NCI-H1105 (cell line): ENCODE measurements at places on chromosomes 5 and 9.
A peak's percentile ranks its signal among the peaks of the same experiment; 100 is the strongest.

- DNase-seq = no peak
Measured at GRCh38 chr5:138000102-138000723, 32.7 kb downstream of the FAM13B start.

GRCh38 chr5:16886366-16886736 lies 49.7 kb downstream of the MYO10 start:
- no peak for DNase-seq

DNA sequence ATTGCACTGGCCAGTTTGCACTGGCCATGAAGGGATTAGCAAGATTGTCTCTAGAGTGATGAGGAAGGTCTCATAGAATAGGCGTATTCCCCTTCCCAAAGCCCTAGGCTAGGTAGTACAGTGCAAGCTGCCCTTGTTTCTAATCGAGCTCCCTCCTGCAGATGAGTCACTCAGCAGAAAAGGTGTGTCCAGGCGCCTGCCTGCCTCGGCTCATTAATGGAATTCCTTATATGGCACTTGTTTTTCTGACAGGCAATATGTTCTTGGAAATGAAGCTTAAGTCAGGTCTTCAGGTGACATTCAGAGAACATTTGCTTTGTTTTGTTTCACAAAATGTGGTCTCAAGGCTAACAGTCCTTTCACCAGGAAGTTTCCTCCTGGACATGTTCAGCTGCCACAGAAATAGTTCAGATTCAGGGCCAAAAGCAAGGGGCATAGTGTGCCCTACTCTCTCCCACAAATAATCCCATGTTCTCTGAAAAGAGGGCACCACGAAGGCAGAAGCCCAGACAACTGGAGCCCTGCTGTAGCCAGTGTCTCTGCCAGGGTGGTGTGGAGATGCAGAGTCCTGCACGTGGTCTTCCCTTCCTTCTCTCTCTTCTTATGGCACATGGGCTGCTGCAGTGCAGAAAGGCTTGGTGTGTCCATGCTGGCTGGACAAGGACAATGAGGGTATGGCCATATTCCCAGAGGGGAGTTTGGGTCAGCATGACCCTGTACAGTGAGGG lies 281.1 kb upstream of the MAP3K1 start:
- no peak for DNase-seq

GRCh38 chr5:61493973-61494372 lies 161.9 kb downstream of the ZSWIM6 start:
- no peak for DNase-seq

DNA sequence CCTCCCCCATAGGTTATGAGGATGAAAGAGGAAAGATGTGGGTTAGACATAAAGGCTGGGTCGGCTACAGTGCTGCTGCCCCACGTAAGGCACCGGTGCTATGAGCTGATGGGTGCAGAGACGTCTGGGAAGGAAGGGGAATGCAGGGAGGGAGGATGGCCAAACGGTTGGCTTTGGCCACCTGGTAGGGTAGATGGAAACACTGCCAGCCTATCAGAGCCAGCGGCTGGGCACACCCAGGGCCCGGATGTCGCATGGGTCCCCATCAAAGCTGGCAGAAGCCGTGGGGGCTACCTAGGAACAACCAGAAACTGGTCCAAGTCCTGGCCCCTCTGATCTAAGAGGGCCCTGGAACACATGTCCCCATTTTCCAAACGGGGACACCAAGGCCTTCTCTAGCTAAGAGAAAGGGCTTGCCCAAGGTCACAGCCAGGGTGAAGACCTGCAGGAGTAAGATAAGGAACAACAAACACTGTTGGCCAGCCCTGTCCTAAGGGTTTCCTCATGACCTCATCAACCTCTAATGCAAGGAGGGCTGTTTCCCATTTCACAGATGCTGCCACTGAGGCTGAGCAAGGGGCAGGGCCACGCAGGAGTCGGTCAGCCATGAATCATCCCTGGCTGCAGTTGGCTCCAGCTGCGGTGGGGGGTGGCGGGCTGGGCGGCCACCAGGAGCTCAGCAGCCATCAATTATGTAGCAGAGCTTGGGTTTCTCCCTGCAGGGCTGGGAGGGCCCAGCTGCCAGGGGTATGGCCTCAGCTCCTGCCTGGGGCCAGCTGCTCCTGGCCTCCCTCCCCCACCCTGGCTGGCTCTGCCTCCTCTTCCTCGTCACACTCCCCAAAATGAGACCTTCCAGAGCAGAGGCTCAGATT lies 4.9 kb downstream of the SH3GLB2 start:
- no peak for DNase-seq

DNA sequence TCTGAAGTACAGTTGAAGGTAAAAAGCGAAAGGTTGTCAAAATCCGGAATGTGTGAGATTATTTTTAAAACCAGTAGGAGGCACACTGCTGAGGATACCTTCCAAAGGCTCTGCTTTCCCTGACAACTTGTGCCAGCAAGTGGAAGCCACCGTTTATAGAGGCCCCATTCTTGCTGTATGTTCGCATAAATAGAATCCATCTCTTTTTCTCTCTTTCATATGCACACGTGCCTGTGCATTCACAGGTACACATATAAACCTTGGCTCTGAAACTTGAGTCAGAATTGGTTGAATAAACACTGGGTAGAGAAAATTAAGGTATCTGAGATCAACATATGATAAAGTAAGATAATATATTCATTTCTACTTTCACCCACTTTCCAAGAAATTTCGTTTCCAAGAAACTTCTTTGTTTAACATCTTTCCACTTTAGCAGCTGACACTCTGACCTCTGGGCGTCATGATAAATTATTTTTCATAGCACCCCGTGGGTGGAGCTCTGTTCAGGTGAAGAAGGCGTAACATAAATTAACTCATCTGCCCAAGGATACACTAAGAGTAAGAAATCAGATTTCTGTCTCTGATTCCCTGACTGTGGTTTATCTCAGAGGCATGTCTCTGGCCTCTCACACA lies 63.7 kb upstream of the RICTOR start:
- DNase-seq = no peak

- DNase-seq = no peak
Measured at GRCh38 chr9:20989923-20990341, 41.5 kb downstream of the HACD4 start.

DNA sequence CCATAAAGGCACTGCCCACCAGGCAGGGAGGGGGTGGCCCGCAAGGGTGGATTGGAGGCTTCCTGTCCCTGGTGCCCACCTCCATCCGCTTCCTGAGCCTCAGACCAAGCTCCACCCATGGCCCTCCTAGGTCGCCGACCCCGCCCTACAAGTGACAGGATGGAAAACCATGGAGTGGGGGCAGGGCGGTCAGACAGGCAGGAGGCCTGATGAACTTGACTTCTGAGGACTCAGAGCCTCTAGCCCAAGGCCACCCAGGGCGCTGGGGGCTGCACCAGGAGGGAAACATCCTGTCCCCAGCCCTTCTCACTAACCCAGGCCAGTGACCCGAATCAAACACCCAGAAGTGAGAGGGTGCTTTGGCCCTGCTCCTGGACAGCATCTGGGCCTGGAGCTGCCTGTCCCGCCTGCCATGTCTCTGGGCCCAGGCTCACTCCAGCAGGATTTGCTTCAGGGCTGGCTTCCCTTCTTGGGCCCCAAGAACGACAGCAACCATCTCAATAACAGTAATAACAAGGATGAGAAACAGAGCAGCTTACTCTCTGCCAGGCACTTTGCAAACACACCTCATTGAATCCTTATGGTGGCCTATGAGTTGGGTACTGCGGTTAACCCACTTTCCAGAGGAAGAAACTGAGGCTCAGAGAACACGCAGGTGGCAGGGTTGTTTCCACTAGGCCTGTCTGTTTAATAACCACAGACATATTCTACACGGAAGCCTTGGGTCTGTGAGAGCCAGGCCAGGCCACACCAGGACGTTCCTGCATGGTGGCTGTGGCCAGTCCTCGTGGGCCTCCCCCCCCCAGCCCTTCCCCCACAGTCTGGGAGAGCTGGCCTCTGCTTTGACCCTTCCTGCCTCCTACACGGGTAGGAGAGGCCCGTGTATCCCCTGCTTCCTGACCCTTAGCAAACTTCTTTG lies 4.4 kb upstream of the ST6GALNAC6 start:
- no peak for DNase-seq

- DNase-seq = peak; percentile 38
Measured at GRCh38 chr9:96874947-96875460, 20.7 kb upstream of the ZNF782 start.

DNA sequence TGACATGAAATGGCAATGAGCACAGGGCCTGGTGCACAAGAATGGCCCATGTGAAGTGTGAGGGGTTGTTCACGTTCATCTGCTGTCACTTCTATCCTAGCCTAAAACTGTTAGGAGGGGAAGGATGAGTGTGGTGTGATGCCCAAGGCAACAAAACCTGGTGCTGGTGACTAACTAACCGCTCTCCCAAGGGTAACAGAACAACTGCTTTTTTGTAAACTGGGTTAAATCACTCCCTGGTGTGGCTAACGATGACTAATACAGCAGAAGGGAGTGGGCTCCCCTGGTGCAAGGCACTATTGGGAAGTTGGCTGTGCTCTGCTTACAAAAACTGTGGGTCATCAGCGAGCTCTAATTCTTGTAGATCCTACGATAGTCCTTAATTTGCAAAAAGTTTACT lies 103.2 kb upstream of the VCAN start:
- DNase-seq = no peak

- no peak for DNase-seq
Measured at GRCh38 chr5:180212363-180213255, 3.6 kb upstream of the RASGEF1C start.

DNA sequence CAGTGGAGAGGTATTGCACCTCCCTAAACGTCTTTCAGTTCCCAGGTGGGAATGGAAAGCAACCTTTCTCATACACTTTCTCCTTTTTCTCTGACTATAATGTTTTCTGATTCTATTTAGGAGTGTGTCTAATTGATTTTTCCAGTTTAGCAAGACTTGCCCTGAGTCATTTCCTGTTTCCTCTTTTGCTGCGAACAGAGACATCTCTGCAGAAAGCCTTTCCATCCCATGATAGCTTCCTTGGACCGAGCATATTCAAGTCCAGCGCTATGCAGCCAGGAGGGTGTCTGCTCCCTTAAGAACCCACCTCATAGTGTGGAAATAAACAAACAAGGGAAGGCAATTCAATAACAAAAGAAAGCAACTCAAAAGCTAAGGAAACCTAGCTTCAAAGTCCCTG lies 60.0 kb upstream of the CDH6 start:
- no peak for DNase-seq

DNA sequence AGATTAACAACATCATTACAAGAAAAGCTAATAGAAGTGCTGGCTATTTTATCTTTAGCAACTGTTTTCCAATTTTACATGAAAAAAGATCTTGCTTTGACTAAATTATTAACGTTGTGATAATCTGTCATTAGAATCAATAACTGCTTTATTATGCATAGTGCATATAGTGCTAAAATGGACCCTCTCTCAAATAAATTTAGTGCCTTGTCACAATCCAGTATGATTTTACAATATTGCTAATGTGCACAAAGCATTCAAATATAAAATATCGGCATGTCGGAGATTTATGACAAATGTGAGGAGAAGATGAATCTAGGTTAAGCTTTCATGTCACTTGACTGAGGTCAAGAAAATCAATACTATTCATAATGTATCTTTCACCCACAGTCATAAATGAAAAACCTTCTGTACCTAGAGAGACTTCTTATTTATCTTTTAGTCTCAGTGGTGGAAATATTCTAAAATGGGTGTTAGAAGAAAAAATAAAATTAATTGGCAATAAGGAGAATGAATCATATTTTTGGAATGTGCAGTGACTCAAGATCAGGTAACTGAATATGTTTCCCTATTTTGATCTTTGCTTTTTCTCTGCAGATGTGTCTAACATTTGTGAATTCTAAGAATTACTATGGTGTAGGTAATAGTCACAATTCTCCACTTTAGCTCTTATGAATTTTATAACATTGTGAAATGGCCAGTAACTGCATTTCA lies 672.9 kb upstream of the GRAMD2B start:
- no peak for DNase-seq

- no peak for DNase-seq
Measured at GRCh38 chr5:171207256-171207847, 101.7 kb upstream of the TLX3 start.

GRCh38 chr5:110177729-110178128 lies 488.0 kb downstream of the MAN2A1 start:
- DNase-seq = no peak

DNA sequence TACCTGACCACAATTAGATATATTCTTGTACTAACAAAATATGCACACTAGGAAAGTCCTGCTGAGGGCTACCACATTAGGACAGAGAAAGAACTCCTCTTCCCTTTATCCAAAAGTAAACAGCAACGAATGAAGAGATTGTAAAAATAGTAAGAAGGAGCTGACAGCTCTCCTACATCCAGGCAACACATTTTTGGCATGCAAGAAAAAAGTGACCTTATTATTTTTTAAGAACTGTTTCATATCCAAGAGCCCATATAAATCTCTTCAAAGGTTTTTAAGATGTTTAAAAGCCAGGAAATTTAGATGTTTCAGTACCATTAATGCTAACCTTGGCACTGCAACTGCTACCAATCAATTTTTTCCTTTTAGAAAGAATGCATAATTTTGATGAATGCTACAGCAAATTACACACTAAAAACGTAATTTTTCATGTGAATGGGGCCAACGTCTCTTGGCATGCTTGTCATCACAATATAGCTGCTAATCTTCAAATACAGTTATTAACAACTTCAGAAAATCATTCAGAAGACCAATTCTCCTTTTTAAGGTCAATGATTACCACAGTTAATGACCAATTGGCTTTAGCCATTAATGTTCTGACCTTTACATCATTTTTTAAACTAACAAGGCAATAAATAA lies 132.0 kb downstream of the FBXL17 start:
- no peak for DNase-seq

DNA sequence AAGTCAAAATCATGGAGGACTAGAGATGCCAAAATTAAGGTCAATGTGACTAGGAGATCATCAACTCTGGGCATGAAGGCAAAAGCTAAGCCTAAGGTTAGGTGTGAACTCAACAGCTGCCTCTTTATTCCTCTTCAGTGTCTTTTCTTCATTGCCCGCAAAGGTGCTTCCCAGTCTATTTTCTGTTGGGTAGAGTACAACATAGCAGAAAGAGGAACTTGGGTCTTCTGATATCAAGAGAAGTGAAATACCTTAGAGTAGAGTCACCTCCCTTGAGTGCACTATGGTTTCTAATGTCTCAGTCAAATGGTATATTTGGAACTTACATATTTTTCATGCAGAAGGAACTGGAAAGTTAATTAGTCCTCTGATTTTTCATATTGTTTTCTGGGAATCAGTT lies 122.5 kb upstream of the GRIN3A start:
- DNase-seq = no peak

GRCh38 chr5:139690064-139690802 lies 42.1 kb downstream of the CXXC5 start:
- DNase-seq = no peak

DNA sequence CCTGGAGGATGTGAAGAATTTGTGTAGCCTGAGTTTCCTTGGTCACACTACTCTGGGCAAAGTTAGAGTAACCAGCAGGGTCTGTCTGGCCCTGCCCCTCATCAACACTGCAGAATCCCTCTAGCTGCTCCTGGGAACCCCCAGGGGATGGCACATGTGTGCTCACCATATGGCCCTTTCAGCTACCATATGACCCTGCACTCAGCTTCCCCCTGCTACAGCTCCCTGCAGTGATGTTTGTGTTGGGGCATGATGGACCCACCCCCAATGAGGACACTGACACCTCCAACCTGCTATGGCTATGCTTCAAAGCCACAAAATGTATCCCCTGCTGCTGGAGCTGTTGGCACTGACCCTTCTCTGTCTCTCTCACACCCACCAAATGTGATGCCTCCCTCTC lies 152.7 kb downstream of the SNX18 start:
- DNase-seq = no peak
